ENCODE measurements at places on chromosomes 7 and 10.
A peak's percentile ranks its signal among the peaks of the same experiment; 100 is the strongest.

- DNase-seq, result peak; percentile 84
Measured at GRCh38 chr7:130894146-130894908, 160.3 kb upstream of the KLF14 start.

GRCh38 chr10:27908231-27908630 is 90.6 kb downstream of the ODAD2 start:
- no peak for DNase-seq

DNA sequence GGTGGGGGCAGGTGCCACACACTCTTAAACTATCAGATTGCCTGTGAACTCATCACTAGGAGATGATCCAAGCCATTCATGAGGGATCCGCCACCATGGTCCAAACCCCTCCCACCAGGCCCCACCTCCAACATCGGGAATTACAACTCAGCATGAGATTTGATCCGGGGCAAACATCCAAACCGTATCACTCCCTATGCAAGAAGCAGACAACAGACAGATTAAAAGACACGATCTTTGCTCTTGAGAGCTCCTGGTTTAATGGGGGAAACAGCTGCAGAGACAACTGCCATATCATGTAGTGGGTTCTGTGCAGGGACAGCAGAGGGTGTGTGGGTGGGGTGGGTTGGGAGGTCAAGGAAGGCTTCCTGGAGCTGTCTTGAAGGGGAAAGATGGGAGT is 123.6 kb downstream of the EMX2 start:
- peak; percentile 46 for DNase-seq

- peak; percentile 86 for DNase-seq
Measured at GRCh38 chr7:96388166-96388565, 66.3 kb upstream of the SLC25A13 start.

- DNase-seq, result no peak
Measured at GRCh38 chr10:71807557-71808510, 34.5 kb upstream of the VSIR start.

GRCh38 chr10:17783751-17784150 is 25.4 kb upstream of the MRC1 start:
- peak; percentile 42 for DNase-seq

GRCh38 chr10:83214136-83214535 is 925.2 kb upstream of the GHITM start:
- DNase-seq, result no peak

DNA sequence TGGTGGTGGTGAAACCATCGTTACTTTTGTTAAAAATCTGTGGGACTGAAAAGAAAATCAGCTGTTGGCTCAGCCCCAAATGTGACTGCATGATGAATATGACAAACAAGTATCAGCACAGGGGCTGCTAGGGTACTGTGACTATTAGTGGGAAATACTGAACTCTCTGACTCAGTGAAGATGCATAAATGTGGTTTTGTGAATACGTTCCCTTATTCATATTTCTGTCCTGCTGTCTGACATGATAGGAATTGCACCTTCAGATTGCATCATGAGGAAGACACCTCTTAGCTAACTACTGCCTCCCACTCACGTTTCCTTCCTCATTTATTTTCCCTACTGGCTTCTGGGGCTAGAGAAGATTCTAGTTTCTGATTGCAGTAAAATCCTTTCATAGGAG is 1.4 kb downstream of the CLEC5A start:
- peak; percentile 72 for DNase-seq

GRCh38 chr10:224571-224970 is 89.3 kb downstream of the ZMYND11 start:
- DNase-seq, result no peak

- DNase-seq, result no peak
Measured at GRCh38 chr7:89584896-89585295, 569.4 kb upstream of the STEAP1 start.

DNA sequence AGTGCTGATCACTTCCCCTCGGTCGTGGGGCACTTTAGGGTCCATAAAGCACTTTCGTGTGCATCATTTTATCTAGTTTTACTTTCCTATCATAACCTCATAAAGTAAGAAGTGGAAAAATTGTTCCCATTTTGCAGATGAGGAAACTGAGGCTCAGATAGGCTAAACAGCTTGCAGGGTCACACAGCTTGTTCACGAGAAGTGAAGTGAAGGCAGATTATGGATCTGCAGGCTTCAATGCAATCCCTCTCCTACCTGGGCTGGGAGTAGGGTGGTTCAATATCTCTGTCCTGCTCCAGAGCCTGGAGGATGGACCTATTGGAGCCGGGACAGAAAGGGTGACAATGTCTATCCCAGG is 10.8 kb upstream of the ZNF467 start:
- DNase-seq, result no peak

DNA sequence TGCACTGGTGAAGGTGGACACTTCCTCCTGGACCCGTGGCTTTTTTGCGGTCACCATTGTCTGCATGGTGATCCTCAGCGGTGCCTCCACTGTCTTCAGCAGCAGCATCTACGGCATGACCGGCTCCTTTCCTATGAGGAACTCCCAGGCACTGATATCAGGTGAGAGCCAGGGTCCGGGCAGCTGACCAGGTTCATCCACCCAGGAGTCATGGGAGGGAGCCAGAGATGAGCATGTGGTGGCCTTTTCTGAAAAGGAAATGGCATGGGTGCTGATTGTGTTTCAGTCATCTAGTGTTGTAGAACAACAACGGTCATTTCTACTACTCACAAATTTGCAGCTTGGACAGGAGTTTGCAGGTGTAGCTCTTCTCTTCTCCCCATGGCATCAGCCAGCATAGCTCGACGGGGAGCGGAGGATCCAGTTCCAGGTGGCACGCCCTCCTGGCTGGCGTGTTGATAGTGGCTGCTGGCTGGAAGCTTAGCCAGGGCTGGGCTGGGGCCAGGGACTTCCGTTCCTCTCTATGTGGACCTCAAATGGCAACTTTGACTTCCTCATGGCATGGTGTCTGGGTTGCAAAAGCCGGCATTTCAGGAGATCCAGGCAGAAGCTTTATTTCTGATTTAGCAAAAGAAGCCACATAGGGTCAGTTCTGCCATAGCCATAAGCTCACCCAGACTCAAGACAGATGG is 32.7 kb downstream of the SLC29A3 start:
- DNase-seq, result no peak

DNA sequence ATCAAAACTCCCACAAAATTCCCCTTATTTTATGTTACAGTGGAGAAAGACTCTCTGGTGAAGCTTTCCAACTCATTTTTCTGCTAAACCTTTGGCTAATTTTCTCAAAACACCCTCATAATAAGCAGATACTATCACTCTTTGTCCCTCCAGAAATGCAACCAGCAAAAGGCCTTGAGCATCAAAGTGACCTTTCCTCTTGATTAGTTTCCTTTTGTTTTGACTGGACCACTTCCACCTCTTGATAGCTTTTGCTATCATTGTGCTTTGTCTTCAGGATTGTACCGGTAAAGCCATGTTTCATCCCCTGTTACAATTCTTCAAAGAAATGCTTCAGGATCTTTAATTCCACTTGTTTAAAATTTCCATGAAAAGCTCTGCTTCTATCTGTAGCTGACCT is 115.1 kb upstream of the SLC13A1 start:
- DNase-seq, result no peak

GRCh38 chr10:96093948-96094347 is 36.1 kb upstream of the ZNF518A start:
- DNase-seq, result no peak

- DNase-seq, result no peak
Measured at GRCh38 chr10:98617906-98618520, 171.3 kb upstream of the HPS1 start.

DNA sequence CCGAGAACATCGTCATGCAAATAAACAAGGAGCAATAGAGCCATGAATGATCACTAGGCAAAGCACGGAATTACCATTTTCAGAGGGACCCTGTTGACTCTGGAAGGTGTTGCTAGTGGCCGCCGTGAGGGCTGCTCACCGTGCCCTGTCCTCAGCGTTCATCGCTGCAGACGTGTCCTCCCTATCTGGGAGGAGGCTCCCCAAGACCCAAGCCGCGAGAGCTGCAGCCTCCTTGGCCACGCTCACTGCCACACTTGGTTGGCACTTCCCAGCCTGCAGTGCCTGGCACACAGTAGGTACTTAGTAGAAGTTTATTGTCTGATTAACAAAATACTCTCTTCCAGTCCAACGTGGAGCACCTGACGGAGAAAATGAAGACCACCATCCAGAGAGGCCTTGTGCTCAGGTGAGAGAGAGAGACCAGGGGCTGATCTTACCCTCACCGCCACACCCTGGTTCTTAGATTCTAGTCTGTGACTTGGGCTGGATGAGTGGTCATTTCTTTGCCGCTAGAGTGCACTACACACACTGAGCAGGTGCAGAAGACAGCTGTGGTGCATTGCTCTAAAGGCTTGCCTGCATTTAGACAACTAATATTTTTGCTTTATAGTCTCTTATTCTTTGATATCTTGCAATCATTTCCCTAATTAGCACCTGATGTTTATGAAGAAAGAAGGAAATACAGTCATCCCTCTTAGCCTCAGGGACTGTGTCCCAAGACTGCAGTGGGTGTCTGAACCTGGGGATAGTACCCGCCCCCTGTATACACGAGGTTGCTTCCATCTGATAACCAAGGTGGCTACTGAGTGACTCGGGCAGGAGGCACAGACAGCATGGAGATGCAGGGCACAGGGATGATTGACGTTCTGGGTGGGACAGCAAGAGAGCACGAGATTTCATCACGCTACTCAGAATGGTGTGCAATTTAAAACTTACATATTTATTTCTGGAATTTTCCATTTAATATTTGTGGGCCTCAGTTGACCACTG is 40.3 kb downstream of the PITRM1 start:
- peak; percentile 79 for DNase-seq

DNA sequence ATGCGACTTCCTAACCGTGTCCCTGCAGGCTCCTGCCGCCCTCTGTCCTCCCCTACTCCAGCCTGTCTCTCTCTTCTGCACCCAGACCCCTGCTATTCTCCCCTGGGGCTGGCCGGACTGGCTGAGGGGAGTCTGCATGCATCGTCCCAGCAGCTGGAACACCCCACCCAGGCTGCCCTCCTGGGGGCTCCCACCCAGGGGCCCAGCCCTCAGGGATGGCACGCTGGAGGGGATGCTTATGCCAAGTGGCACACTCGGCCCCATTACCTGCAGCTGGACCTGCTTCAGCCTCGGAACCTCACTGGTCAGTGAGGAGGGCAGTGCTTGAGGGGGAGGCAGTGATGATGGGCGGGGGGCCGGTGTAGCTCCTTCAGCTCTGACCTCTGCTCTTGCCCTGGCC is 21.7 kb upstream of the ZNF467 start:
- DNase-seq, result no peak

DNA sequence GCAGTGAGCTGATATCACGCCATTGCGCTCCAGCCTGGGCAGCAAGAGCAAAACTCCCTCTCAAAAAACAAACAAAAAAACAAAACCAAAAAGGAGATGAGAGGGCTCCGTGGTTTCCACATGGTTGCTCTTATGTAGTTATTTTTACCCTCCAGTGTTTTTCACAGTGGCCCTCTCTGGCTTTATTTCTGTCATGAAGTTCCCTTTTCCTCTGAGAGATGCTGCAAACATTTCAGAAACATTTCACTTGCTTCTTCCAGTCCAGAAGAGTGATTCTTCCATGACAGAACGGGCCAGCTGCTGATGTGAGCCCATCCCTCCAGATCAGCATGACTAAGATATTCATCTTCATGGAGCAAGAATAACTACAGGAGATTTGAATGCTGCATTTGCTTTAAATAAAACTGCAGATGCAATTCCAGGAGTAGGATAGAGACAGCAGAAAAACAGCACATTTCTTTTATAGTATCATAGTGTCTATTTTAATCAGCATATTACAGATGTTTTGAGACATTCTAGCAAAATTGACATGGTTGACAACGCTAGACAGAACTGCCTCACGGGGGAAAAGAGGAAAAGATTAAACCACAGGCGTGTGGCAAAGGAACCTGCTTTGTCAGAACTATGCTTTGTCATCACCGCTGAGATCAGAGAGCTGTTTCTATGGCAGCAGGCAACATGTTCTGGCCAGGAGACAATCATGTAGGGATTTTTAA is 40.3 kb downstream of the NRCAM start:
- peak; percentile 84 for DNase-seq

- no peak for DNase-seq
Measured at GRCh38 chr7:6350433-6351058, 78.1 kb upstream of the CYTH3 start.

- no peak for DNase-seq
Measured at GRCh38 chr10:130443066-130443465, 306.9 kb downstream of the GLRX3 start.

DNA sequence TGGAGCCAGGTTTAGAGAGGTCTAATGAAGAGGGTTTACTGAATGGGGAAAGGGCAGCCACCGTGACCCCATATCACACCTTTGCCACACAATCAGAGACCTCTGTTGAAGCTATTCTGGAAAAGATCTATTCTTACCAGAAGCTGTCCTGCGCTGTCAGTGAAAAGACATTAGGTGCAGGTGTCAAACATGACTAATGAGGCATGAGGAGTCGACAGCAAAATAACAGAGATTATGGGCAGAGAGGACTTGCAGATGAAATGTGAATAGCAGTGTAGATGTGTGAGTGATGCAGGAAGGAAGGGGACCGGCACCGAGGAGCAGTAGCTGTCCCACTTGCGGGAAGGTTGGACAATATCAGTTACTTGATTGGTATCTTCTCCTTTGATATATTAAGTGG is 627.7 kb upstream of the GALNT17 start:
- no peak for DNase-seq

DNA sequence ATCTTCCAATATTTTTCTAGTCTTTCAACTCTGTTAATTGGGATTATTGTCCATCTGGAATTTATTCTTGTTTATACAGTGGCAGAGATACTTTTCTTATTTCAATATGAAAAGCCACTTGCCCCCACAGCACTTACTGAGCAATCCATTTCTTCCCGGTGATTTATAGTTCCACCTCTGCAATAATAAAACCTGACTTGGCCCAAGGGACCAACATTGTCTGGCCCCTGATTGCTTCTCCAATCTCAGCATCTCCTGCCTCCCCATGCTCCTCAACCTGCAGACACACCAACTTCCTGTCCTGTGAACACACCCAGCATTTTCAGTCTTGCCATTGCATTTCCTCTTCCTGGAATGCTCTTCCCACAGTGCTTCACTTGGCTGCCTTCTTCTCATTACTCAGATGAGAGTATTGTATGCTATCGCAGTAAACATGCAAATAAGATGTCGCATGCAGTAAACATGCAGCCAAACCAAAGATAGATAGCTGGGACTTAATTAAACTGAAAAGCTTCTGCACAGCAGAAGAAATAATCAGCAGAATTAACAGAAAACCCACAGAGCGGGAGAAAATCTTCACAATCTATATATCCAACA is 19.5 kb downstream of the ITGA8 start:
- DNase-seq, result no peak

DNA sequence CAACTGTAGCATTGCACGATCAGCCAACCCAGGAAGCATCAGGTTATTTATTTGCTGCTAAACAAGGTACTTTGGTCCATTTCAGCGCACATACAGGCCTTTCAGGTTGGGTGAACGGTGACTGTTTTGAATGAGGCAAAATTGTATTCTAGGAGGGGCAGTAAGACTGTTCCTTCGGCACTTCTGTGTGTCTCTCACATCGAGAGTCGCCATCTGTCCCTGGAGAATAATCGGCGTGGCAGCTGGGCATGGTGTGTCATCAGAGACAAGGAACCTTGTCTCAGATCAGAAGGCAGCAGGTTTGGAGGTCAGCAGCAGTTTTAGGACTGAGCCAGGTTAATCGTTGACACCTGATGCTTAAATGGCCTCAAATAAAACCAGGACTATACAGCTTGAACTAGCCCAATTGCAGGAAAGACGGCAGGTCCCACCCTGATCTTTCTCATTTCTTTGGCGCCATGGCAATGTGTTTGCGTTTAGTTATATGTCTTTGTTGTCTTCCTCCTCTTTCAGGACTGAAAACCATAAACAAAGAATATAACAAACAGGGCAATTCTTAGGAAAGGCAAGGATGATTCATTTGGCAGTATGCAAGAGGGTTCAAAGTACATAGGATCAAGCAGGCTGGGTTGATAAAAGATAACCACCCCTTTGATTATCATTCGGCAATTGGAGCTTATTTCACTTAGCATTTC is 92.0 kb upstream of the PRR15 start:
- DNase-seq, result no peak
